ENCODE measurements at places on chromosomes 4 and X.

GRCh38 chr4:139605516-139605915 lies 49.5 kb upstream of the SETD7 start:
- no peak for DNase-seq

DNA sequence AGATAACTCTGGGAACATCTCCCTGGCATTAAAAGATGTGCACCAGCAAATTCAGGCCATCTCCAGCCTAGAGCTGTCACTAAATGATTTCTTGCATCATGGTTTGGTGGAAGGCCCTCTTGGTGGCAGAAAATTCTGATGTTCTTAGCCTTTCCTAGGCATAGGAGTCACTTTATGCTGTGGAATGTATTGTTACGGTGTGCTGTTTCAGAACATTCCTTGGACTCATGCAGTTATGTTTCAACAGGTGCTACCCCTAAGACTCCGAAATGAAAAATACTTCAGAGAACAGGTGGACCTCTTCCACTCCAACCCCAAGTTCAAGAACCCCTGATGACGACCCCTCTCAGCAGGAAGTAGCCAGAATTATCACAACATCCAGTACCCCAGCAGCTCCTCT lies 20.3 kb upstream of the PAPSS1 start:
- DNase-seq = no peak

GRCh38 chr4:3292571-3293400 lies at the start of gene RGS12:
RGS12 (plus strand) TSS chr4:3293021; CDS start chr4:3316171, 23,150 bp downstream.
- DNase-seq = peak; percentile 58

DNA sequence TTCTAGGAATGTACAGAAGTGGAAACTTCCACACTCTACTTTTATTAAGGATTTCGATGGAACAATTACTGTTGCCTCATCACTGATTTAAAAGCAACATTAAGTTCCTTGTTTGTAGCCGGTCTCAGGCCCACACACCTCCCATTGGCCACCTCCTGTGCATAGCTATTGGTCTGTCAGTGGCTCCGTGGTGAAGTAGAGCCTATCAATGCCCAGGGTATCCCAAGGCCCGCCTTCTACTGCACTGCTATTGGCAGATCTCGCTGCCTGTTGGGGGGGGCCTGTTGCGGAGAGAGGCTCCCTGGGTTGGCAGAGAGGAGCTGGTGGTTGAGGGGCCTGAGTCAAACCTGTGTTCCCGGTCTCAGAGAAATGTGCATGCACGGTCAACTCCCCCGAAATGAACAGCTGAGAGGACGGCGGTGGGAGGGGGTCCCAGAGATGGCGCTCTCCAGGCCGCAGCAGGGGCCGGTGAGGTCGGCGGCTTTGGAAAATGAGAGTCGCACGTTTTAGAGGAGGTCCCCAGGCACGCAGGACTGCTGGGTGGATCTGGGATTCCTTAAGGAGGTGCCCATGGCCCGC lies 4.9 kb upstream of the ARAF start:
- DNase-seq = peak; percentile 53

DNA sequence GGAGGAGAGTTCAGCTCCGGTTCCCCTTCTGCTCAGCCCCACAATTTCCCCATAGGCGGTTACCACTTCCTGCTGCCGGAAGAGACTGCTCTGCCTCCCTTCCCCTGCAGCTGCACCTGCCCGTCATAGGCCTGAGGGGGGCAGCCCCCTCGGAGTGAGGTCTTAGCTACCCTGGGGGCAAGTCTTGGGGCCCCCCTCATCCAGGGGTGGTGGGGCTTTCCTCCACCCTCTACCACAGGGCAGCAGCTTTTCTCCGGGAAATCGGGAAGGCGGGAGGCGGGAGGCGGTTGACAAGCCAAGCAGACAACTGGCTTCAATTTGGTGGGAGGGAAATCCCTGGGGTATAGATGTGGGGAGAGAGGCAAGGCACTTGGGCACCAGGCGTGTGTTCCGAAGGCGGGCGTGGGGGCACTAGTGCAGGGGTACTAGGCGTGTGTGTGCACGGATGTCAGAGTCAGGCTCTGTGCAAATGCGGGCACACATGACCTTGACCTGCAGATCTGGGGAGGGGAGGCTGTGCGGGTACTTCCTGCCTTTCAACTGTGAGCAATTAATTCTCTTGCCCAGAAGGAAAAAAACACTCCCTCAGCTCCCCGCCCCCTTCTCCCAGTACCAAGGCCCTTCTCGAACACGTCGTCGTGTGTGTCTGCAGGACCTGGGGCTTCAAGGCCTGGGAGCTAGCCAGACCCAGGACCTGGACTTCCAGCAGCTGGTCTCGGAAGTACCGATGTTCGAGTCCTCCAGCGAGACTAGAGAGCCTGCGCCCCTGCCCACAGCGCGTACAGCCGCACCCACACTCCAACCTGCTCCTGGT lies 1.0 kb upstream of the ARHGAP4 start:
- peak; percentile 41 for DNase-seq

DNA sequence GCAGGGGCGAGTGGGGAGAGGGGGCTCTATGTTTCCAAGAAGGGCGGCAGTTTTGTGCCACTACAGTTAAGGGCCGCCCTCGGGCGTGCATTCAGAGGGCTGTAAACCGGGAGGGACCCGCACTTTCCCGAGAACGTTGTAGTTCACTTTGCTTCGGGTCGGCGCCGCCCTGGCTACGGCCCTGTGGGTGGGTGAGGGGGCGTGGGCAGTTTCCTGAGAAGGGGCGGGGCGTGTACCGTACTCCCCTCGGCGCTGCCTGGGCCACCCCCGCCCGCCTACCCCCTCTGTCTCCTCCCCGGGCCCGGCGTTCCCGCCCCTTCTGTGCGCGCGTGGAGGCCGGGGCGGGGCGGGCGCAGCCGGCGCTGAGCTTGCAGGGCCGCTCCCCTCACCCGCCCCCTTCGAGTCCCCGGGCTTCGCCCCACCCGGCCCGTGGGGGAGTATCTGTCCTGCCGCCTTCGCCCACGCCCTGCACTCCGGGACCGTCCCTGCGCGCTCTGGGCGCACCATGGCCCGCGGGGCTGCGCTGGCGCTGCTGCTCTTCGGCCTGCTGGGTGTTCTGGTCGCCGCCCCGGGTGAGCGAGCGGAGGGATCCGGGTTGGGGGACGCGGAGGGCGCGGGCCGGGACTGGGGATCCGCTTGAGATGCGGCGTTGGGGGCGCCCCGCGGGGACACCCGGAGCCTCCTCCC lies at the start of gene CD99:
Gene CD99 (plus strand): TSS at position 440 of the 687 bp plus-strand sequence. CDS start 66 bp downstream, at position 506.
- DNase-seq = peak; percentile 81

GRCh38 chr4:113327494-113327893 lies 278.0 kb downstream of the ANK2 start:
- DNase-seq = no peak

GRCh38 chrX:118964252-118964651 lies 10.2 kb upstream of the LONRF3 start:
- DNase-seq = no peak

DNA sequence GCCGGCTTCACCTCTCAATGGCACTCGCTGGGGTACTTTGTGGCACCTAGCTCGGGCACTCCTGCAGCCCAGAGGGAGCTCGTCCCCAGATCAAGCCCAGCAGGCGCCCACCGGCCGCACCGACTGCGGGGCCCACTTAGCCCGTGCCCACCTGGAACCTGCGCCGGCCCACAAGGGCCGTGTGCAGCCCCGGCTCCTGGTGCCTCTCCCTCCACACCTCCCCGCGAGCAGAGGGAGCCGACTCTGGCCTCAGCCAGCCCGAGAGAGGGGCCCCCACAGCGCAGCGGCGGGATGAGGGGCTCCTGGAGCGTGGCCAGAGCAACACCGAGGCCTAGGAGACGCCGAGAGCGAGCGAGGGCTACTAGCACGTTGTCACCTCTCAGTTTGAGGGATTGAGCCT lies 82.1 kb upstream of the SHISA3 start:
- no peak for DNase-seq

- no peak for DNase-seq
Observed at GRCh38 chr4:86942185-86942666, 7.4 kb downstream of the AFF1 start.

- no peak for DNase-seq
Observed at GRCh38 chr4:138428611-138429010, 186.5 kb upstream of the SLC7A11 start.

GRCh38 chr4:5003372-5003857 lies 15.8 kb downstream of the CYTL1 start:
- no peak for DNase-seq

DNA sequence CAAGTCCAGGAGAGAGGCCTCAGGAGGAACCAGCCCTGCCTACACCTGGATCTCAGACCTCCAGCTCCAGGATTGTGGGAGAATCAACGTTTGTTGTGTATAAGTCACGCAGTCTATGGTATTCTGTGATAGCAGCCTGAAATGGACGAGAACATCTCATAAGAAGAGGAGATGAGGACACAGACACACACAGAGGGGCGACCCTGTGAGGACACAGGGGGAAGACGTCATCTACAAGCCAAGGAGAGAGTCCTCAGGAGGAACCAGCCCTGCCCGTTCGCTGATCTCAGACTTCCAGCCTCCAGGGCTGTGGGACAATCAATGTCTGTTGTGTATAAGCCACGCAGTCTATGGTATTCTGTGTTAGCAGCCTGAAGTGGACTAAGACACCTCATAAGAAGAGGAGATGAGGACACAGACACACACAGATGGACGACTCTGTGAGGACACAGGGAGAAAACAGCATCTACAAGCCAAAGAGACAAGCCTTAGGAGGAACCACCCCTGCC lies 20.3 kb downstream of the P2RY8 start:
- DNase-seq = no peak

- no peak for DNase-seq
Observed at GRCh38 chrX:9414416-9414815, 50.4 kb upstream of the TBL1X start.

DNA sequence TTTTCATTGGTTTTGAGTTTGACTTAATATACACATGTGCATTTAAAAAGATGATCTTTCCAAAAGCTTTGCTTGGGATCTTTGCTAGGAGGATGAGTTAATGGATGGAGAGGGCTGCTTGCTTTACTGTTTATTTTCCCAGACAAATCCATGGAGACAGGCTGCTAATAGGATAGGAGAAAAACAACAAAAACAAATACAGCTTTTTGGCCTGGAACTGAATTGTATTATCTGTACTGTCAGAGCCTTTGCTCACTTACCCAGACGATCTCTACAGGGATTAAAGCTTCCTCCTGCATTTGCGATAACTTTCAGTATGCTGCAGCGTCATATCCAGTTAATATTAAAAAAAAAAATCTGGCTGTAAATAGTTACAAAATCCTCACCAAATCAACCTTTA lies 190.8 kb upstream of the NUDT6 start:
- DNase-seq = no peak

DNA sequence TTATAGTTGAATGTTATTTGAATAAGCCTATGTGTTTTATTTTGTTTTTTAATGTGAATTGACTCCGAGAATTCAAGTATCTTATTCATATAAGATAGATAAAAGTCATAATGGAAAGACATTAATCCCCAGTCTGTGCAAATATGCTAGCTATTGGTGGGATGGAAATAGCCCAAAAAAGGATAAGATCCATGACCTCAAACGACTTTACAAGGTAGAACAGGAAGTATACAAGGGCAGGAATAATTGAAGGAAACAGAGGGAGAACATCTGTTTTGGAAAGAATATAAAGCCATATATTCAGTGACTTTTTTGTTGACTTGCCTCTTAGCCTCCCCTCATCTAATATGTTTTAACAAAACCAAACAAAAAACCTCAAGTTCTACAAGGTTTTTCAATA lies 9.0 kb downstream of the ABCE1 start:
- no peak for DNase-seq

- DNase-seq = no peak
Observed at GRCh38 chr4:128831531-128832242, 22.2 kb downstream of the JADE1 start.

- no peak for DNase-seq
Observed at GRCh38 chr4:76657443-76657842, 222.4 kb downstream of the SHROOM3 start.

GRCh38 chrX:44947995-44948394 lies 75.0 kb downstream of the KDM6A start:
- DNase-seq = no peak

GRCh38 chrX:109679820-109680219 lies 53.2 kb downstream of the ACSL4 start:
- no peak for DNase-seq

- no peak for DNase-seq
Observed at GRCh38 chr4:654871-655463, 19.1 kb downstream of the ATP5ME start.

GRCh38 chr4:142404191-142404611 lies 441.9 kb downstream of the INPP4B start:
- no peak for DNase-seq

GRCh38 chrX:150731795-150732194 lies 38.6 kb downstream of the MTMR1 start:
- DNase-seq = peak; percentile 17

GRCh38 chr4:158461336-158461735 lies 60.3 kb upstream of the RXFP1 start:
- no peak for DNase-seq

GRCh38 chrX:133365871-133366611 lies 49.2 kb downstream of the GPC4 start:
- no peak for DNase-seq

GRCh38 chrX:2888309-2888708 lies 40.8 kb downstream of the ARSD start:
- DNase-seq = no peak

DNA sequence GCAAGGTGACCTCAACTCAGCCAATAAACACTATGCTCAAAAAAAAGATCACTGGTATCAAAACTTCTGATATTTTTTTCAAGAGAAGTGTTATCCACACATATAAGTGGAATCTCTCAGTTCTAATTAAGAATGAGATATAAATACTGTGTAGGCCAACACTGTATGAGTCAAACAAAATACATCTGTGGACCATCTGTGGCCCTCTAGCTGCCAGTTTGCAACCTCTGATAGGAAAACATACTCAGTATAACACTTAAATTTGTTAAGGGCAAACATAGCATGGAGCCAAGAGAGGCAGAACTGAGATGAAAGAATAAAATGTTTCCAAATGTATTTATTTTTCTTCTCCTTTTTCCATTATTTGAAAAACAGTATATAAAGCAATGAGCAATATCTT lies 377.3 kb downstream of the ARAP2 start:
- DNase-seq = no peak

DNA sequence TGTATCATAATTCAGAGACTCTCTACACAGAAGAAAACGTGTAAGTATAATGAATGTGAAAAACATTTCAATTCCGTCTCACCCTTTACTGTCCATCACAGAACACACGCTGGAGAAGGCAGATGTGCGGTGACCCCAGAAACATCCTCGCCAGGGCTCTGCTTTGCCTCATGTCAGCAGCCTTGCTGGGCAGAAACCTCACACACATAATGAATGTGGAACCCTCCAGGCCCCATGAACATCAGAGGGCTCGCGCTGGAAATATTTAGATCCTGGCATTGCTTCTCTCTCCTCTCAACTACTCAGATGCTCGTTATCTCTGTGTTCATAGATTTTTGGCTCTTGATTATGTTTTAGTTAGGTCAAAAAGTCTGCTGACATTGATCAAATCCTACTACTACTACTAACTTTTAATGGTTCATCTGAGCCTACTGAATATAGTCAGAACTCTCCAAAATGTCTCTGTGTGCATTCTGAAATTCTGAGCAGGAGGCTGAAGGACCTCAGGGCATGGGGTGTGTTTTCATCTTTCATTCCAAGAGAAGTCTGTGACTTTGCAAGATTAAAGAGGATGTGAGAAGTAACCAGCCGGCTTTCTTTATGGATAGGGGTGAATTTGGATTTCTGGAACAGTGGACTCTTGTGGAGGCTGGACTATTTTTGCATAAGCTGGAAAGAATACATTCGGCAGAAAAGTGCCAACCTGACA lies 27.0 kb downstream of the SMIM43 start:
- no peak for DNase-seq

- no peak for DNase-seq
Observed at GRCh38 chrX:72297953-72298730, 7.6 kb downstream of the CITED1 start.

GRCh38 chr4:81562093-81562492 lies 90.4 kb upstream of the RASGEF1B start:
- no peak for DNase-seq
